ENCODE measurements at places on chromosomes 3 and 15.

DNA sequence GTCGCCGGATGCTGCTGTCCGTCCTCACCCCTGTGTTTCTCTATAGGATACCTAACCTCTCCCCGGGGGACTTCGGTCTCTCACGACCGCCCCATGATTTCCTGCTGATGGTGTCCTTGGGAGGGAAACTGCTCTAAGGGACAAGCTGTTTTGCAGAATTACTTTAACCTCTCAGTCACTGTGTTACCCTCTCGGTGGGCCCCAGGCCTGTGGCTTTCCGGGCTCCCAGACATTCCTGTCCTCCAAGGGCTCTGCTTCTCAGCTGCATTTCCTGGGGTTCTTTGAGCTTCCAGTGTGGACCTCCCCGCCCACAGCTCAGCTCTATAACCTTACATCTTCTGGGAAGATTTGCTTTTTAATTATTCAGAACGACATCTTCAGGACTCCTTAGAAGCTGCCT is 40.9 kb downstream of the CHST2 start:
- no peak for DNase-seq

- DNase-seq: no peak
These were observed 296.7 kb upstream of the LYSMD4 start for GRCh38 chr15:100029868-100030479.

GRCh38 chr3:142782616-142783015 is 58.8 kb downstream of the TRPC1 start:
- DNase-seq: no peak

DNA sequence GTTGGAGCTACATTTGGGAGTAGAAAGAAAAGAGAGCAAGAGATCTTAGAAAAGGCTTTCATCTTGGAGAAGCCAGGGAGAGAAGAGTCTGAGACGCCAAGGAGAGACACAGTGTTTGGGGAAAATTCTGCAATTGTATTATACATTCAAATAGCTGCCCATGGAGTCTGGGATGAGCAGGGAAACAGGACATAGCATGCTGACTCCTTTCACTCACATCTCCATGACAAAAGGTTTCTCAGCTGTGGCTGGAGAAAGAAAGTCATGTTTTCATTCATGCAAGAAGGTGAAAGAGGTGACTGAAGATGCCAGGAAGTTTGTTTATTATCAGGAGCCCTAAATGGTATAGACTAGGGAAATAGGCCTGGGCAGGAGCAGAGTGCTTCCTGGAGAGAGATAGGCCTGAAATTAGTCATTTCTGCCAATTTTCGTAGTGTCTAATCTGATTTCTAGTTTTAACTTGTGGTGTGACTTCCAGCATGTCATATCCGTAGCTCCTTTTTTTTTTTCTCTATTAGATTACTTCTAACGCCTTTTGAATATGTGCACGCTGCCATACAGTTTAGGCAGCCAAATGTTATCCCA is 34.1 kb downstream of the ACP3 start:
- DNase-seq: no peak
